ENCODE measurements at places on chromosomes 16 and 17.

GRCh38 chr17:55314061-55314783 is 49.5 kb downstream of the HLF start:
- DNase-seq = no peak

- no peak for DNase-seq
Measured at GRCh38 chr17:34207572-34207971, 47.5 kb upstream of the CCL2 start.

GRCh38 chr17:21127509-21128077 is 829 bp downstream of the DHRS7B start:
- no peak for DNase-seq

DNA sequence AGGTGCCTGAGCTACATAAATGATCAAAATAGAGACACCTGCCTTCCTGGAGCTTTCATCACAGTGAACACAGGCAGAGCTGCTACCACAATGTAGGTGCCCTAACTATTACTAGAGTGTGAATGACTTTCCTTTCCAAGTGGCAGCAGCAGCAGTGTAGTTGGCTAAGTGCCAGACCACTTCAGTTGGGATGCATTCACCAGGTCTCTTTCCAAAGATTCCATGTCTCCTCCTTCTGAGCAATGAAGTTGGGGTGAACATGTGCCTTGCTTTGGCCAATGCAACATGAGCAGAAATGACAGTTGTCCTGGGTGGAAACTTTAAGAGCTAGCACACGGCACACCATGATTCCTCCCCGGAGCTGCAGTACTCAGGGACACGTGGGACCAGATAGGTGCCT is 23.3 kb upstream of the CACNG4 start:
- no peak for DNase-seq

DNA sequence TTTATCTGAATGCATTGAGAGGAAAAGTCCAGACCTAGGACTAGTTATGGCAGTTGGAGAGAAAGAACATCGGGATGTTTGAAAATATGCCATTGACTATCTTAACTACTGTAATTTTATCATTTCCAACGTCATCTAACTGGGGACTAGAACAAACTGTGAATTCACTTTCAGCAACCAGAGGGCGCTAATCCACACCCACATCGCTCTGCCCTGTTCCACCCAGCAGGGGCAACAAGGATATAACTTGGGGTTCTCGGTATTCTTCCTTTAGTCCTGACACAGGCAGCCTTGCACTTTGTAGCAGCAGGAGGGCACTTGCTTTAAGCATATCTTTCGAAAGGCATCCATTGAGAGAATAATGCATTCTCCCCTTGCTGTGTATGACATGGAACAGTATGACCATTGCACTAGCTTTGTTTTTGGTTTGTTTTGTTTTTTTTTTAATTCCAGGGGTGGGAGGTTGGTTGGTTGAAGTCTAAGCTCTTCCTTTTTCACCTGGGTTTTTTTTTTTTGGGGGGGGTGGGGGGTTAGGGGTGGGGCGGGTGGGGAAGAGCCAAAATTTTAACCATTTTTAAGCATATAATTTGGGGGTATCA is 31.5 kb downstream of the SIAH1 start:
- DNase-seq = peak; percentile 68

DNA sequence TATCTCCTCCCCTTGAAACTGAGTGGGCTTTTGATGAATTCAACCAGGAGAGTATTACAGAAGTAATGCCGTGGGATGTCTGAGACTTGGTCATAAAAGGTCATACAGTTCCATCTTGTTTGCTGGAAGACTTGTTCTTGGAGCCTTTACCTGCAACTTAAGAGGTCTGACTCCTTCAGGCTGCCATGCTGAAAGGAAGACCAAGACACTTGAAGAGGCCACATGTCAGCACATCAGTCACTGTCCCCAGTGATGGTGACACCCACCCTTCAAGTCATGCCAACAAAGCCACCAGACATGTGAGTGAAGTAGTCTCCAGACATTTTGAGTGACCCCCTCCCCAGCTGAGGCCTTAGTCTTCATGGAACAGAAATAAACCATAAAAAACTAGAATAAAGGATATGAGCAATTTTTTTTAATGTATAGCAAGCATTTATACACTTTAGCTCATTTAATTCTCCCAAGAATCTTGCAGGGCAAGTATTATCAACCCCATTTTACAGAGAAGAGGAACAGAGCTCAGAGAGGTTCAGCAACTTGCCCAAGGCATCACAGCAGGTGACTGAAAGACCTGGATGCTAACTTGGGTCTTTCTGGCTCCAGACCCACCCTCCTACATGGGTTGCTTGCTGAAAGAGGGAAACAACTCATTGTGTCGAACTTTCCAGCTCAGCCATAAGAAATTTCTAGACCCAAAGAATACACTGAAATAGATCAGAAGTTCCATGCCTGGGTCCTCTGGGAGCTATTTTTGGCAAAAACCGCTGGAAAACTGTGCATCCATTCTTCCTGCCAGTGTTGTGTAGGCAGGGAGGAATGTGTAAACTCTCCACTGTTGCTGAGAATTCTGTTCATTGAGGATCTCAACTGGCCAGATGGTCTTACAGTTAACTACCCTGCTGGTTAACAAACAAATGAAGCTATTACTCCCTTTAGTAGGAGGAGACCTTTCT is 38.1 kb downstream of the SOCS1 start:
- DNase-seq = no peak

- peak; percentile 71 for DNase-seq
Measured at GRCh38 chr16:28182183-28182582, 29.6 kb downstream of the XPO6 start.

DNA sequence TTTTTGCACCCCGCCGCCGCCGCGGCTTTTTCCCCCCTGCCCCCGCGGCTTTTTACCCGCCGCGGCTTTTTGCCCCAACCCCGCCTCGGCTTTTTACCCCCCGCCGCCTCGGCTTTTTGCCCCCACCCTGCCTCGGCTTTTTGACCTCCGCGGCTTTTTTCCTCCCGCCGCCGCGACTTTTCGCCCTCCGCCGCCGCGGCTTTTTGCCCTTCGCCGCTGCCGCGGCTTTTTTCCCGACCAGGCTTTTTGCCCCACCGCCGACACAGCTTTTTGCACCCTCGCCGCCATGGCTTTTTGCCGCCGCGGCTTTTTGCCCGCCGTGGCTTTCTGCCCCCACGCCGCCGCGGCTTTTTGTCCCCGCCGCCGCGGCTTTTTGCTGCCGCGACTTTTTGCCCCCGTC is 137.0 kb upstream of the TP53TG3D start:
- peak; percentile 9 for DNase-seq

GRCh38 chr16:54210452-54211125 is 76.0 kb downstream of the IRX3 start:
- DNase-seq = no peak

DNA sequence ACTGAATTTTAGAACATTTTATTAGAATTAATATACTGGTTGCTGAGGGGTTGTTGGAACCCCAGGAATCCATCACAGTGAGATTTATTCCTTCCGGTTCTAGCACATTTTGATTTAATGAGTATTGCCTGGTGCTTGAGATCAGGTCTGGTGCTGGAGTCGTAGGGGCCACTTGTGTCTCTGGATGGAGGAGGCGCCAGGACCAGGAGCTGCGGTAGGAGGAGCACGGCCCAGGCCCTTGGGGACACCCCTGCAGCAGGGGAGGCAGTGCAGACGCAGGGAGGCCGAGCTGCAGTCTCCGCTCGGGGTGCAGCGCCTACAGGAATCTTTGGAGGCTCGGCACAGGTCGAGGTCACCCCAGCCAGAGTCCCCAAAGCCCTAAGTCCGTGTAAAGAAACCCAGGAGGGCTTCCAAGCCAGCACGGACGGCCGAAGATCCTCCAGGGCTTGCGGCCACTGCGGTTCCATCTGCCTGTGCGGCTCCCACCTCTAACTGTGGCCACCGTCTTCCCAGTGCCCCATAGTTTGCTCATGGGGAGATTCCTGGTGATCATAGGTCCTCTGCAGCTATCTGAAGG is 66.2 kb upstream of the CREBBP start:
- no peak for DNase-seq

- no peak for DNase-seq
Measured at GRCh38 chr16:30720694-30721093, 21.7 kb downstream of the SRCAP start.

DNA sequence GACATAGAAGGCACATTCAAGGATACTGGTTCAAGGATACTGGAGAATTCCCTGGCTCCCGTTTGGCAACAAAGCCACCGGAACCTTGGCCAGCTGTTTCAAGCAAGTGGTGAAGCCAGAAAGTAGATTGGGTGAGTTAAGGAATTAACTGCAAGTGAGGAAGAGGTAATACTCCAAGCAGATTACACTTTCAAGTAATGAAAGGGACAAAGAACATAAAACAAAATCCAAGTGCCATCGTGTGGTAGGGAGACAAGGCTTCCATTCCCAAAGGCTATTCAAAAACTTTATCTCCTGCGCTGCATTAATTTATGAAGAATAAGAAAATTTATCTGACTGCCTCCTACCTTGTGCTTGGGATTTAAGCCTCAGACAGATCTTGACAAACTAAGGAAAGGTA is 27.8 kb downstream of the XPO6 start:
- DNase-seq = no peak

DNA sequence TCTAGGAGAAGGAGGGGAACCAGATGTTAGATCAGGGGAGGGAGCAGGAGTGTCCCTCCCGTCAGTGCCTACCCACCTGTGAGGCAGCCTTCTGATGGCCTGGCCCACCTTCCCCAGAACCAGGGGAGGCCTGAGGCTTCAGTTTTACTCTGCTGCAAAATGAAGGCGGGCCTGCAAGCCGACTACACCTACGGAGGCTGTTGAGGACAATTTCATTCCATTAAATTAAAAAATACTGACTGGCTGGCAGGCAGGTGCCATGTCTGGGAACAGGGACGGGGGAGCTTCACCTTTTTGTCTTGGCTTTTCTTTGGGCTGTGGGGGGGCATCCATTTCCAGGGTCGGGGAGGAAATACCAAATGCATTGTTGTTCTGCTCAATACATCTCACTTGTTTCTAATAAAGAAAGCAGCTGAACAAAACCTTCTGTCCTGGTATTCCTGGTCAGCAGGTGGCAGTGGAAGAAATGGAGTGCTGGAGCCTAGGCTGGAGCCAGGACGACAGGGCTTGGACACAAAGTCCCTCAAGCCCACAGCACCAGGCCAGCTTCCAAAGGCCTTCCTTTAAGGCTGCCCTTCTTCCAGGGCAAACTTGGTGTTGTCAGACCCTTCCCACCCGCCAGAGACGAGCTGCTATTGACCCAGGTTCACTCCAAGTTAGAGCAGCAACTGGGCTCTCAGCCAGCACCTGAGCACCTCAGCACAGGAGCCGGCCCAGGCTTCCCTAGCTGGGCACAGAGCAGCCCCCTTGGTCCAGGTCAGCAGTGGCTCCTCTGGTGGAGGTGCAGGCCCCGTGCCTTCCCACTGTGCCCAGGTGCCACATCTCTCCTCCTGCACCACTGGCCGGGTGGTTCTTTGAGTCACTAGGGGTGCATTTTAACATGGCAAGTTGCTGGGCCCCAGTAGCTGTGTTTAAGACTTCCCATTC is 23.5 kb downstream of the PLCD3 start:
- no peak for DNase-seq

DNA sequence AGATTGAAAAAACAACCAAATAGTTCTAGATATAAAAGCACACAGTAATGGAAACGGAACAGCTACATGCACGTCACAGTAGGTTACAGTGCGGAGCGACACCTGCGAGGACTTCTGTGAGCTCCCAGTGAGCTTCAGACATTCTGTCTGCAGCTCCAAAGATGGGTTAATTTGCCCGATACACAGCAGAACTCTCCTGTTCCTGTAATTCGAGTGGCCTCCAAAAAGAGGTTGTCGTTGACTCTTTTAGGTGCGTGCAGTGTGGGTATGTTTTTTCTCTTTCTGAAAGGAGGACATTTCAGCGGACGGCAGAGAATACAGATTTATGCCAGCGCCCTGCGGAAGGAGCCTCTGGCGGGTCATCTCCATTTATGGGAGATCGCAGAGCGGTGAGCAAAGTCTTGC is 2.9 kb downstream of the OR1F1 start:
- no peak for DNase-seq

DNA sequence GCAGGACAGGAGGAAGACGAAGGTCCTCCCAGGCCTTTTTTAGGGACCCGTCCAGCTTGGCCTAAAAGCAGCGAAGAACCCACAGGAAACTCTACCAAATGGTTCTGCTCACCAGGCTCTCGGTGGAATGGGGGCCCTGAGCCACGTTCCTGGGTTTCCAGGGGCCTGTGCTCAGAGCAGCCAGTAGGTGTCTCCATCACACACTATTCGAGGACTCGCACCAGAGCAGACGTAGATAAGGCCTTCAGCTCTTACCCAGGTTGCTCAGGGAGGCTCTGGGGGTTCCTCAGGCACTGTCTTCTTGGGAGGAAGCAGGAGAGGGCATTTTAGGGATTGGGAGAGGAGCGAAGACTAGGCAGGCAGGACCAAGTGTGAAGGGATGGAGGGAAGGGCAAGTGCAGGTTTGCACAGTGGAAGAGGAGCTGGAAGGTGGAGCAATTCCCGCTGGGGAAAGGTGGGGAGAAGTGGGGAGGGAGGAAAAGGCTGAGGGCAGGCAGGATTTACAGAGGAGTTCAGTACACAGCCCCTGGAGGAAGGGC is 157.1 kb downstream of the RGS9 start:
- peak; percentile 73 for DNase-seq

DNA sequence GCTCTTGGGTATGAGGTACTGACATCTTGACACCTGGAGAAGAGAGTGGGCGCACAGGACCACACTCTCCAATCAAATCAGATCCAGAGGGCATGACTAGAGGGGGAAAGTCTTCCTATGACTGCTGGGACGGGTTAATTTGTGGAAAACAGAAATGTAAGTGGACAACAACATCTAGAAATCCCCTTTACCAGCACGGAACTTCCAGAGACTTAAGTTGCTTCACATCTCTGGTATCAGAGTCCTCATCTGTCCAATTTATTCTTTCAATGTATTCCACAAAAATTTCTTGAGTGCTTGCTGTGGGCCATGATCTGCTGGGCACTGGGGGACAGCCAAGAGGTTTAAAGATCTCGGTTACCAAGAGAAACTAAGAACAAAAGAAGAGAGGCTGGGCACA is 159.2 kb downstream of the COPRS start:
- no peak for DNase-seq

DNA sequence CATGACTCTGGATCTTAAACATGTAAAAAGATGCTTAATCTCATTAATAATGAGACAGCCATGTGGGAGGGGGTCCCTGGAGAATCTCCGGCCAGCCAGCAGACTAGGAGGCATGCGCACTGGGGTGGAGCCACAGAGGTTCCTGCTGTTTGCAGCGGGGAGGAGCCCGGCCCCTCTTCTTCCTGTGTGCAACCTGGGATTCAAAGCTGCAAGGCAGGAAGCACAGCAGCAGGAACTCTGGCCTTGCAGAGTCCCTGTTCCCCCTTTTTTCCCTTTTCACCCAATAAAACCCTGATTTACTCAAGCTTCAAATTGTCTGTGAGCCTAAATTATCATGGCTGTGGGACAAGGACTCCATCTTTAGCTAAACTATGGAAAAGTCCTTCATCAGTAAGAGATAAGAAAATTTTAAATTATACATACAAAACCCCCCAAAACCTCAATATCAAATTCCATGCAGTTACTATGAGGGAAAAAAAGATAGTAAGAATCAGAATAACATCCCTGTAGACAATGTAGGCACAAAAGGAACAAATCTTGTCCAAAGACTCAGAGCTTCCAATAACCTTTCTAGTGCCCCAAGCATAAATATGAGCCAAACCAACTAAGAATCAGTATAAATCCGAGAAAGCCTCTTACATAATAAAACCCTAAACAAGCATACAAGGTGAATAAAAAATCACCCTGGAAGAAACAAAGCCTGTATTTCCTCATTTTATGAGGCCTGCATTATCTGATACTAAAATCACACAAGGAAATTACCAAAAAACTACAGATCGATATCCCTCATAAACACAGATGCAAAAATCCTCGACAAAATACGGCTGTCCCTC is 12.1 kb downstream of the CFDP1 start:
- DNase-seq = peak; percentile 56

GRCh38 chr16:69344171-69344570 is 4.6 kb downstream of the NIP7 start:
- no peak for DNase-seq

GRCh38 chr17:29645515-29646051 is 22.9 kb upstream of the CORO6 start:
- DNase-seq = no peak

All from stimulated activated CD4-positive, alpha-beta T cell treated with anti-CD3 and anti-CD28 coated beads, Interleukin-15, amount 100 ng/mL, for 24 hours (primary cell).